ENCODE measurements at places on chromosomes 1 and 21.

DNA sequence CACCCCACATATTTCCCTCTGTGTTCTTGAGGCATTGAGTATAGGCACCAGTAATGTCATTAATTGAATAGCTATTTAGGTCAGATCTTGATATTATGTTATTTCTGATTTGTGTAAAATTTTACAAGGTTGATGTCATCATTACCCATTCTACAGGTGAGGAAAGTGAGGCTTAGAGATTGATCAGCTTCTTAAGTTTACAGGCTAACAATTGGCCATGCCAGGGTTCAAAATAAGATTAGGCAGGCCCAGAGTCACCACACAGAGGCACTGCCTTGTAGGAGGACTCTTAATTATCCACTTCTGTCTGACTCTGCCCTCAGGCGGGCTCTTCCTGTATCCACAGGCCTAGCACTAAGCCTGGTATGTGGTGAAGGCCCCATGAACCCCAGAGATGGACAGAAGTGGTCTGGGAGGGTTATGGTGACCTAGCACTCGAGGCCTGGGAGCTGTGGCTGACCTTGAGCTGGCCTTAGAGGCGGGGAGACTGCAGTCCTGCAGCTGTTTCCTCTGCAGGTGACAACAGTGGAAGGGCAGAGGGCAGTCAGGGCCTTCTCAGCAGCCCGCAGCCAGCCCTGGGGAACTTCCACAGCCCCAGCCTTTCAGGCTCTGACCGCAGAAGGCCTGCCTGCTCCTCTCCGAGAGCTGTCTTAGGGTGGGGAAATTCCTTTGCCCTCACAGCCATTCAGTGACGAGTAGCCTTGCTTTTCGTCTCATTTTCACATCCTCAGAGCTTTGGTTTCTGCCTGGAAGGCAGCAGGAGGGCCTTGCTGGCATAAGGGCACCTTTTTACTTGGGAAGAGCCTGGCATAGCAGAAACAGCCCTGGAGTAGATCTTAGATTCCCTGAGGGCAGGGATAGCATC lies 12.2 kb downstream of the ZDHHC18 start:
- DNase-seq = no peak

GRCh38 chr1:185338719-185339622 lies 21.9 kb upstream of the IVNS1ABP start:
- DNase-seq = no peak

DNA sequence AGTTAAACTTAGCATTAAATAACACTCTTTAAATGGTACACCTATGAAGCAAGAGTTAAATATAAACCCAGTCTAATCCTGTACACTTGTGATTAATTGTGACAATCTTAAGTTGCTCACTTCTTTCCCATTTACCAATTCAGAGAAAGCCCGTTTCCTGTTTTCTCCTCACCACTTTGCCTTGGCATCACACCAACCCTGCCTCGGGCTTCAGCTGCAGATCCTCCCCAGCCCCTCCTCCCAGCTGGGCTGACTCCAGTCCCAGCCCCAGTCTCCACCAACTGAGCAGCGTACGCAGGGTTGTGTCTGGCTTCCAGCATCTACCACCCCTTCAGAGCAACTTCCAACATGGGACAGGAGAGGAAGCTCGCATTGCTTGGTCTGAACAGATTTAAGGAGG lies 4.1 kb downstream of the PYCR2 start:
- peak; percentile 79 for DNase-seq

DNA sequence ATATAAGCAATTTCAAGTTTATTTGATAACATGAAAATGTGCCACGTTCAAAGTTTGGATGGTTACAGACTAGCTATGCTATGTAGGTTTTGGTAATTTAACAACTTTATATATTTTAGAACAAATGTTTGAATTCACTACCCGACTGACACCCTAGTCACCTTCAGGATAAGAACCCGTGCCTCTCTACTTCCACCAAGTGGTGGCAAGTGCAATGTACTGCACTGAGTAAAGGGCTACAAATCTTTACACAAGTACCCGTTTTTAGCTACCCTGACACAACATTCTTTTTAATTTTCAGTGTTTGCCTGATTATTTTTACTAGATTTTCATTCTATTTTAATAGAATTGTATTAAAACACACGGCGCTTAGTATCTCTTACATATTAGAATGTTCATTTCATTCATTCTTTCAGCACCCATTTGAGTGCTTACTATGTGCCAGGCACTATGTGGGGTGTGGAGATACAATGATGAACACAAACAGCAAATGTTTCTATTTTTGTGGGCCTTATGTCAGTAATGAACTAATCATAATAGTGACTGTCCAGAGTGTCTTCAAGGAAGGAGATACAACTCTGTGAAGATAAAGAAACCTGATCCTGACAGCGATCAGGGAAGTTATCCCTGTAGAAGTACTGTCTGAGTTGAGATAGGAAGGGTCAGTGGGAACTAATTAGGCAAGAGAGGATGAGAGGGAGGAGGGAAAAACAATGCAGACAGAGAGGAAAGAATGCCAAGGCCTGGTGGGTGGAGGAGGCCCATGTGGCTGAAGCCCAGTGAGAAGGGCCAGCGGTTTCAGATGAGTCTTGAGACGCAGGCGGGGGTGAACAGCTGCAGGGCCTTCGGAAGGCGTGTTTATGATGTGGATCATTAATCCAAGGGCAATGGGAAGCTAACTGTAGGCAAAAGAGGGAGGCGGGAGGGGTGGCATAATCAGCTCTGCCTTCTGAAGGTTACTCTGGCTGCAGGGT lies 3.8 kb downstream of the LCA5L start:
- DNase-seq = no peak

DNA sequence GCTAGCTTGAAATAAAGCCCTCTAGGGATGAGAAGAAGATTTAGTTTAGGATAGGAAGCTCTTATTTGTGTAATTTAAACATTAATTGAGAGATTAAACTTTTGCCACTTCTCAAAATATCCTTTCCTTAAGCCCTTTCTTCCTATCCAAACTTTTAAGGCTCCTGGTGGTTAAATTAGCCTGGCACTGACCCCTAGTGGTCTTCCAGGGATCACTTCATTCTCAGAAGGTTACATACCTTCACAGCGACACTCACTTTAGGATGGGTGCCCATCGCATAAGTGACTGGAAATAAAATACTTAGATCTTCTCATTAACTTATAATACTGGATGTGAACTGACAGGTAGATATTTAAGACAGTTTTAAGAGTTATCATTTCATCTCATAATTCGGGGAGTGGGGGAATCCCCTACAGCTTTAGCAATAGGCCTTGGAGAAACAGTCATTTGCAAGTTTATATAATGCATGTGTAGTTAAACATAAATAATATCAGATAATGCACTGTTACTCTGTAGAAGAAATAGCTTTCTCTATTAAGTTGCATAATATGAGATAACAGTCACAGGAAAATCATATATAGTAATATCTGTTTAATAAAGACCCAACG lies 7.4 kb downstream of the LHX9 start:
- DNase-seq = no peak

- DNase-seq = no peak
Observed at GRCh38 chr1:175744833-175745232, 1.4 kb upstream of the TNR start.

GRCh38 chr1:7402548-7402850 lies 368.6 kb upstream of the VAMP3 start:
- DNase-seq = no peak

DNA sequence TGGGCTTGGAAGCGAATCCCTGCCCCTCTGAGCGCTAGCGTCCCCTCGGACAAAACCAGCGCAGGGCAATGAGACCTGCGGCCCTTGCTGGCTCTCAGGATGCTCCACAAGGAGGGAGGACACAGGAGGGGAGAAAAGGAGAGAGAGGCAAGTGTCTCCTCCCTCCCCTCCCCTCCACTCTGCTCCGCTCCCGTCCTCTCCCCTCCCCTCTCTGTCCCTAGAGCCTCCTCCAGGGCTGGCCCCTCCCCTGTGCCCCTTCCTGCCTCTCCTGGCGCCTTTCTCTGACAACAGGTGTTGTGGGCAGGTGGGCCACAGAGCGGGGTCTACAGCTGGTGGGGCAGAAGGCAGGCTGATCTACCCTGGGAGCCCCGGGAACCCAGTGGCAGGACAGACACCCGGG lies 35.2 kb downstream of the TP73 start:
- DNase-seq = no peak

DNA sequence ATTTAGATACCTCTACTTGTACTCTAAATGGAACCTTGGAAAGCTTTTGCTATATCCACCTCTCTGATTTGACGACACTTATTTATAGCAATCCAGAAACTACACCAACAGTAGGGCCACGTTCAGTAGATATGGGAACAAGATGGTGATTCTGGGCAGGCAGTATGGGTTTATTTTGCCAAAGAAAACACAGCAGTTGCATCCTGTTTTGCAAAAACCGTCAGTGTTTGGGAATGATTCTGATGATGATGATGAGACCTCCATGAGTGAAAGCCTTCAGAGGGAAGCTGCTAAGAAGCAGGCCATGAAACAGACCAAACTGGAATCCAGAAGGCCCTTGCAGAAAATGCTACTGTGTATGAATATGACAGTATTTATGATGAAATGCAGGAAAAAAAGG lies 41.5 kb upstream of the NEXN start:
- no peak for DNase-seq

DNA sequence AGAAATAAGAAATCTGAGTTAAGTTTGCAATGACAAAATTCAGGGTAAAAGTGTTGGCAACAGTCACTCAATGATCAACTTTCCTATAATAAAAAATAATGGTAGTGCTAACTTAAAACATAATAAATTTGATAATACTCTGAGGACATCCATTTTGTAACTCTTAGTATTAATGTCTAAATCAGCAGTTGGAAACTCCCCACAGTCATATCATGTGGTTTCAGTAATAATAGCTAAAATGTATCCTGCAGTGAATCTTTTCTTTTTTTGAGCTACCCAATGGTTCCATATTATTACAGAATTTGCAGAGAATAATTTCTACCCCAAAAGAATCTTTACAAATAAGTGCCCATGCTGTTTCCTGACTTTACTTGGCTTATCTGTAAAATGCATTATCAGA lies 286.7 kb downstream of the PTPRC start:
- DNase-seq = no peak

GRCh38 chr1:173590557-173590956 lies 12.3 kb downstream of the SLC9C2 start:
- DNase-seq = no peak

GRCh38 chr1:31781756-31782371 lies 17.7 kb upstream of the ADGRB2 start:
- DNase-seq = no peak

- DNase-seq = no peak
Observed at GRCh38 chr1:6056572-6056948, 10.9 kb downstream of the KCNAB2 start.

- DNase-seq = no peak
Observed at GRCh38 chr1:151147132-151147503, 687 bp upstream of the SEMA6C start.

DNA sequence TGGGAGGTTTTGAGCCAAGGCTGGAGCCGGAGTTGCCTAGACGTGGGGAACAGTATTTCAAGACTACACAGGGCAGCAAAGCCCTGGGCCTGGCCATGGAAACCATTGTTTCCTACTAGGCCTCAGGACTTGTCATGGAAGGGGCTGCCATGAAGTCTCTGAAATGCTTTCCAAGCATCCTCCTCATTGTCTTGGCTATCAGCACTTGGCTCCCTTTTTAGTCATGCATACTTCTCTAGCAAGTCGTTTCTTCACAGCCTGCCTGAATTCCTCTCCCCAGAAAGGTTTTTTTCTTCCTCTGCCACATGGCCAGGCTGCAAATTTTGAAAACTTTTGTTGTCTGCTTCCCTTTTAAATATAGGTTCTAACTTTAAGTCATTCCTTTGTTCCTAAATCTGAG lies 406.6 kb upstream of the TMPRSS15 start:
- DNase-seq = no peak

DNA sequence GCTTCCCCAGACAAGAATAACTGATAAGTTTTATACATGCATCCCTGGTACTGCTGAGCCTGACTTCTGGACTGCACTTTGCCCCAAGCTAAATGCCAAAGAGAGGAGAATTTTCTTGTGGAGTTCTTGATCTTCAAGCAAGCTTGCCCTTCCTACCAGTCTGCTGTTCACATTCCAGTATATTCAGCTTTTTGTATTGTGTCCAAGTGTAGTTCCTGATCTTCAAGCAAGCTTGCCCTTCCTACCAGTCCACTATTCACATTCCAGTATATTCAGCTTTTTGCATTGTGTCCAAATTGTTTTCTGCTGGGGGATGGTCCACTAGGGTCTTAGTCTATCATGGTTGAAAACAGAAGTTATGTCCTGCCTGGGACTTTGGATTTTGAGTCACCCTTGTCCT lies 894 bp upstream of the TSEN15 start:
- no peak for DNase-seq

- no peak for DNase-seq
Observed at GRCh38 chr1:168403140-168403539, 122.5 kb downstream of the TBX19 start.

- no peak for DNase-seq
Observed at GRCh38 chr21:31964692-31965091, 91.9 kb downstream of the HUNK start.

GRCh38 chr1:17808816-17809215 lies 53.7 kb downstream of the ACTL8 start:
- DNase-seq = no peak

GRCh38 chr21:42202321-42202720 lies 16.6 kb upstream of the ABCG1 start:
- DNase-seq = no peak

- DNase-seq = no peak
Observed at GRCh38 chr21:29149808-29150425, 19.5 kb downstream of the MAP3K7CL start.

- no peak for DNase-seq
Observed at GRCh38 chr1:51070011-51070410, 32.0 kb upstream of the C1orf185 start.

DNA sequence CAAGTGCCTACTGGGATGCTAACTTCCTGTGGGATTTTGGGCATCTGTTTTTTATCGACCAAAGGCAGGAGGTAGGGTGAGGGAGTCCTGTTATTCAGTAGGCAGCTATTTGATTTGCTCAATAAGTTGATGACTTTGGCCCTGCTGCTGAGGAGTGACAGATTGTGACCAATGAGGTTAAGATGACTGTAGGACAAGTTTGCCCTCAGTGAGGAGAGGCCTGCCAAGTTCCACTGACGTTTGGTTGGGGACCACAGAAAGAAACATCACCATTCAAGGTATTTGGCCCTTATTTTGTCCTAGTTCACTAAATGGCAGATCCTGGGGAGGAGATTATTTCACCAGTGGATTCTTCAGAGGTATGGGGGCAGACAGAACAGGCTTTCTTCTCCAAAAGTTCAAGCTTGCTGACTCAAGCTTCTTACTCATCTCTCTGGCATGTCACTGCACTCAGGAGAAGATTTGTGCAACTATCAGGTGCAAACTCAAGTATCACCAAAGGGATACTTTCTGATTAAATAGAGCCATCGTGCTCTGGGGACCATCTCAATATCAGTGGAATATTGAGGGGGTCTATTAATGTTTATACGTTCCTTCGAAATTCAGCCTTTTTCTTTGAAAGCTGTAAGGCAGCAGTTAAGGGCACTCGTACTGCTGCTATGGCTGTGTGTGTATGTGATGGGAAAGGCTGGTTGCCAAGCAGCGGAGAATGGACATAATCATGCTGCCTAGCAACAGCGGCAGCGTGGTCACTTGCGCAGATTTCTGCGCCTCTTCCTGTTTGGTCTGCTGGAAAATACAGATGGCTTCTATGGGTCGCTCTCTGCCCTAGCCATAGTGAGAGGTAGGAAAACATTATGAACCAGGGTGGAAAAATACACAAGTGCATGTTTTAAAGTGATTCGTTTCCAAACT lies 78.7 kb downstream of the PBX1 start:
- no peak for DNase-seq

All from upper lobe of right lung (tissue), 1 donor.